ENCODE measurements at places on chromosomes 12 and 14.

- DNase-seq, result no peak
Measured at GRCh38 chr12:16880864-16881285, 274.9 kb upstream of the LMO3 start.

GRCh38 chr14:94337274-94337673 lies 14.1 kb upstream of the SERPINA6 start:
- no peak for DNase-seq

GRCh38 chr12:29164477-29165393 lies 15.7 kb downstream of the FAR2 start:
- DNase-seq, result no peak

- DNase-seq, result peak; percentile 25
Measured at GRCh38 chr14:95774265-95775160, 60.6 kb upstream of the TCL1A start.

DNA sequence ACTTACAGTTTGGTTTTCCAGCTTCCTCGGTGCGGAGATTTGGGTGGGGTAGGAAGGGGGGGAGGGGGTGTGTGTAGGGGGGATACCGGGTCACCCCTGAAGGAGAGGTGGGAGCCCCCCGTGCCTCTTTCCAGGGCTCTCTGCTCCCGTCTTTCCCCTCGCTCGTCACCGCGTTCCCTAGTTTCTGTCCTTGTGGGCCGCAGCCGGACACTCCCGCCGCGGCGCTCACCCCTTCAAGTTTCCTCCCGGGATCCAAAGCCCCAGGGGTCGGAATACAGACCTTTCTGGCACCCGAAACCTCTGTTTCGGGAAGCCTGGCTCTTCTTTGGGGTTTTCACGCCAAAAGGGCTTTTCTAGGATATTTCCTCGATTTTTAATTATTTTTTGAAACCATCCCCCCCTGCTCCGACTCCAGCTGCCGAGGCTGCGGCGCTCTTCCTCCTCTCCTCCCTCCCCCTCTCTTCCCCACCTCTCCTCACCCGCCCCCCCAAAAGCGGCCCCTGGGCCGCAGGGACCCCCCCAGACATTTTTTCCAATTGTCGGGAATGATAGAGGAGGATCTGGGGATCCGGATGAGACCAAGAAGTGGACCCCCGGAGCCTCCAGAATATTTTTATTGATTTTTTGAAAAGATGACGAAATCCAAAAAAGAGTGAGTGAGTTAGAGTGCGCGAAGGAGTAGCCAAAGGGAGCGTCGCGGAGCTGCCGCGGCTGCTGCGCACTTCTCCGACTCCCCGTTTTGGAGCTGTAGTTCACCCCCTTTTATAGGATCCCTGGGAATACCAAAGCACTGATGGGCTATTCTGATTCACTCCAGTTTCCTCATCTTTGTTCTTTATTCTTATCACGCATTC lies 1.7 kb downstream of the CCND2 start:
- DNase-seq, result no peak

DNA sequence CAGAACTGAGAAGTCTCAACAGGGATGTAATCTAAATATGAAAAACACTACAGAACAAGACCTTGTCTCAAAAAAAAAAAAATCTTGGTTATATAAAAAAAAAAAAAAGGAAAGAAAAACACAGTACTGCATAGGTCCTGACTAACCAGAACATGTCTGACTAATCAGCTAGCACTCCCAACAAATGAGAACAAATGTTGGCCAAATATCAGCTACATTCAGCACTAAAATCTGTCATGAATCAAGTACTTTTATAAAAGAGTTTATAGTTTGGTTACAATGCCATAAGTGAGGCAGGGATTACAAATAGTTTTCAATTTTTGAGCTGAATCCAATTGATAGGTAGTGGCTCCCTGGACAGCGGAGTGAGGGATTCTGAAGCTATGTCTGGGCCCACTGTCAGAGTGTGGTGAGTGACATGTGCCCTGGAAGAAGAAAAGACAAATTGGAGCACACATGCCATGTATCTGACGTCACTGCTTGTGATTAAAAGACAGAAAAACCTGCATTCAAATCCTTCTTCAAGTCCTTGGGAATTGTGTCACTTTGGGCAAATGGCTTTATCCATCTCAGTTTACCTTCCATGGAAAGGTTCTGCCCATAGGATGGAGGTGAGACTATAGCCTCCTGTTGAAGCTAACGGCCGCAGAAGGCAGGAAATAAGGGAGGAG lies 5.6 kb upstream of the FAM234B start:
- no peak for DNase-seq

- no peak for DNase-seq
Measured at GRCh38 chr12:113092607-113093408, 36.3 kb downstream of the DTX1 start.

DNA sequence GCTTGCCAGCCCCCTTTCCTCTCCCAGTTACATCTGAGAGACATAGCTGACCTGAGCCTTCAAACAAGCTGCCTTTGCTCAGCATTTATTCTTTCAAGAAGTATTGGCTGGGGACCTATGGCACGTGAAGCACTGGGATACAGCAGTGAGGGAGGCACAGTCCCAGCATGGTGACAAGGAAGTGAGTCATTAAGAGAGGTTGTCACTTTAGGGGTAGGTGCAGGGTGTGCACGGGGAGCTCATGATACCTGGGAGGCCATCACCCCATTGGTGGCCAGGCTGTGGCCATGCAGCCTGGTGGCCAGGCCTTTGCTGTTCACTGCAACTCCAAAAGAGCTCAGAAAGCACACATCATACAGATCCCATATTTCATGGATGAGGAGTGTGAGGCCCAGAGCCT lies 5.7 kb upstream of the KRT75 start:
- DNase-seq, result no peak

GRCh38 chr12:16325426-16325825 lies 22.0 kb upstream of the MGST1 start:
- no peak for DNase-seq

Data from globus pallidus (tissue), 1 donor.